ENCODE measurements at places on chromosomes 5 and 9. TPM values are rescaled to one million over a fixed set of nuclear protein-coding genes. Genes with fewer than 3 reads are reported as not detected.

COL5A1 gene
- 4.9 TPM for total RNA-seq

PCDHA9 gene
- 12.3 TPM for total RNA-seq

HTR4 gene
- 0.49 TPM for total RNA-seq

GARNL3 gene
- 49.7 TPM for total RNA-seq

FOXE1 gene
- not detected for total RNA-seq

PDZD2 gene
- total RNA-seq = 39.1 TPM

OBP2B gene
- total RNA-seq = not detected

ANKRD33B gene
- total RNA-seq = 3.0 TPM

GLRA1 gene
- not detected for total RNA-seq

SPATA31C2 gene
- not detected for total RNA-seq

ARSI gene
- 0.25 TPM for total RNA-seq

PDLIM7 gene
- total RNA-seq = 10.3 TPM

C9orf153 gene
- total RNA-seq = 0.25 TPM

SLC2A8 gene
- total RNA-seq = 5.9 TPM

MUSK gene
- total RNA-seq = 0.25 TPM

ADAMTSL2 gene
- 2.7 TPM for total RNA-seq

WDR38 gene
- total RNA-seq = 0.25 TPM

HEMGN gene
- 2.2 TPM for total RNA-seq

ZBTB26 gene
- total RNA-seq = 12.5 TPM

RNF183 gene
- total RNA-seq = not detected

PRRX2 gene
- 0.25 TPM for total RNA-seq

NMRK1 gene
- total RNA-seq = 9.1 TPM

ARID3C gene
- not detected for total RNA-seq

CCIN gene
- under 0.01 TPM for total RNA-seq

ICE1 gene
- total RNA-seq = 39.3 TPM

TRIO gene
- total RNA-seq = 381 TPM

IFNA2 gene
- not detected for total RNA-seq

NOXA1 gene
- total RNA-seq = 2.0 TPM

ISL1 gene
- total RNA-seq = 0.49 TPM

PTGDS gene
- 103 TPM for total RNA-seq

SLC6A7 gene
- 1.5 TPM for total RNA-seq

IFNA8 gene
- total RNA-seq = not detected

IGIP gene
- total RNA-seq = 8.4 TPM

SPATA31A3 gene
- not detected for total RNA-seq

MEIKIN gene
- total RNA-seq = not detected

SHLD3 gene
- 8.6 TPM for total RNA-seq

ALDH7A1 gene
- total RNA-seq = 33.2 TPM

Measured in temporal lobe (tissue), 4 donors.